CD4-positive, alpha-beta T cell treated with Interleukin-4 for 1 hour (primary cell): ENCODE measurements at places on chromosomes 12 and 14.

GRCh38 chr12:105289114-105289904 is 41.2 kb upstream of the C12orf75 start:
- DNase-seq = no peak

- DNase-seq = peak; percentile 33
Observed at GRCh38 chr14:71143381-71144290, 236.4 kb downstream of the PCNX1 start.

- no peak for DNase-seq
Observed at GRCh38 chr12:26496170-26496569, 300.8 kb downstream of the SSPN start.

GRCh38 chr12:54372113-54372806 is 8.0 kb upstream of the GPR84 start:
- no peak for DNase-seq

DNA sequence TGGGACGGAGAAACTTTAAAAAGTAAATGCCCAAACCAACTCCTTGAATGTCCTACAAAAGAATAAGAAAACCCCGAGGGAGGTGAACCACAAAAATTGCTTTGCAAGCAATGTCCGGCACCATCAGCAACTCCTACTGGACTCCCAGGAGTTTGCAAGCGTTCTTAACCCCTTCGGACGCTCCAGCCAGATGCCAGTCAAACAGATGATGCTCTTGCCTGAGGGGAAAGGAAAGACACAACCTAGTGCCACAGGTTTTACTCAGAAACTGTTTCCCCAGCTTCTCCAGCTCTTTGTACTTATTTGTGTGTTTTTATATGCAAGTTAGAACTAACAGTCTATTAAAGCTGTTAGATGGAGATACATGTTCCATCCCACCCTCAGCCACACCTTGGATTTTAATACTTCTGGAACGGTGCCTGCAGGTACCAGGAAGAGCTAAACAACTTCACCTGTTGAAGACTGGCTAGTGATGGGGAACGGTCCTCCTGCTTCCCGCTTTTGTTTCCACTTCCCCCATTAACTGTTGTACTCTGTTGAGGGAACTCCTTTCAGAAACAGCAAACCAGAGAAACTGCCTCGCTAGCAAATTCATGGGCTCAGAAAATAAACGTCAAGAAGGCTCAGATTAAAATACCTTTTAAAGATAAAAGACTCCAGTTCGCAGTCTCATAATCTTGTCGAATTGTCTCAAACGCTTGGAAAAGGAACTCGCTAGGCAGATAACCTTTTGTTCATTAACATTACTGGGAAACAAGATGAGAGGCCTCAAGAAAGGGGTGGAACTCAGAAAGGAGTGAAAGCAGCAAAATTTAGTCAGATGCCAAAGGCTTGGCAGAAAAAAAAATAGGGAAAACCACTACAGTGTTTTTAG is 1.1 kb upstream of the FERMT2 start:
- DNase-seq = no peak

DNA sequence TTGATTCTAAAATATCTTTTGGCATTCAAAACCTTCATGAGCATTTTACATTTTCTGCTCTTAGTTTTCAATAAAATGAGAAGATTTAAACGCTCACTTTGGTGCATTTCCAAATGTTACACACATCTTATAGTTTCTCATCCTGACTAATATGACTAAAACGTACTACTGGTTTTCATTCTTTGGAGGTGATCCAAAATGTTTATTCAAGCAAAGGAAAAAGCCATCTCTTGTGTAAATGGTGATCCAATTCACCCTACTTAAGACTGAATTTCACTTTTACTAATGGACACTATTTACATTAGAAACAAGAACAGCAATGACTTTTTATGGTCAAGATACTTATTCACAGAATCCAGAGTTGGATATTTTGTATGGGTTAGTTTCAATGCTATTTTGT is 86.6 kb downstream of the KITLG start:
- DNase-seq = no peak

DNA sequence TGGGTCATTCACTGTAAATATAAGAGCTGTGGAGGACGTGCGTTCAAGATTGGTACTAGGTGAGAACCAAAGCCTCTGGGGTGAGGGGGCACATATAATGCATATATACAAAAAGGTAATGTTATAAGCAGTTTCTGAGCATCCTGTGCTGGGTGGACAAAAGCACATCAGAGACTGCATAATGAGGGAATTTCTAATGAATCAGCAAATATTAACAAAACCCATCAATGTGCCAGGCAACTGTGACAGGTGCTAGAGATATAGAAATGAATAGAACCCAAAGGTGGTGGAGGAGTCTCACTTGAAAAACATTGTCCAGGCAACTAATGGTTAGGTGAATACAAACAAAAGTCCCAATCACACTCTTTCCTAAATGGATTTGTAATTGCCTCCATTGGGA is 74.7 kb downstream of the GPR65 start:
- no peak for DNase-seq

- no peak for DNase-seq
Observed at GRCh38 chr12:56080556-56081138, 682 bp downstream of the ERBB3 start.

- no peak for DNase-seq
Observed at GRCh38 chr14:59271734-59272133, 83.3 kb downstream of the DAAM1 start.

DNA sequence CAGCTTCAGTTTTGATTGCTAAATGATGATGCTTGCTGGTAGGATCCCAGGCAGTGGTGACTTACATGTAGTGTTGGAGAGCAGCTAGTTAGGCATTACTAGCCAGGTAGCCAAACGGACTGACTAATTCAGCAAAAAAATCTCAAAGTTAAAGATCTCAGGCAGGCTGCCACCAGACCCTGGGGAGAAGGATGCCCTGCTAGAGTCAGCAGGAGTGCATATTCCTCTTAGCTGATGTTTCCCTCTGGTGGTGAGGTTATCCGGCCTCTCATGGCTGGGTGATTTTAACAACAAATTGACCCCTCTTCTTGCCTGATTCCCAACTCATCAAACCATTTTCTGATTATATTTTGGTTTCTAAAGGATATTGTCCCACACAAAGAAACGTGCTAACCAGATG is 2.8 kb downstream of the EFS start:
- no peak for DNase-seq

DNA sequence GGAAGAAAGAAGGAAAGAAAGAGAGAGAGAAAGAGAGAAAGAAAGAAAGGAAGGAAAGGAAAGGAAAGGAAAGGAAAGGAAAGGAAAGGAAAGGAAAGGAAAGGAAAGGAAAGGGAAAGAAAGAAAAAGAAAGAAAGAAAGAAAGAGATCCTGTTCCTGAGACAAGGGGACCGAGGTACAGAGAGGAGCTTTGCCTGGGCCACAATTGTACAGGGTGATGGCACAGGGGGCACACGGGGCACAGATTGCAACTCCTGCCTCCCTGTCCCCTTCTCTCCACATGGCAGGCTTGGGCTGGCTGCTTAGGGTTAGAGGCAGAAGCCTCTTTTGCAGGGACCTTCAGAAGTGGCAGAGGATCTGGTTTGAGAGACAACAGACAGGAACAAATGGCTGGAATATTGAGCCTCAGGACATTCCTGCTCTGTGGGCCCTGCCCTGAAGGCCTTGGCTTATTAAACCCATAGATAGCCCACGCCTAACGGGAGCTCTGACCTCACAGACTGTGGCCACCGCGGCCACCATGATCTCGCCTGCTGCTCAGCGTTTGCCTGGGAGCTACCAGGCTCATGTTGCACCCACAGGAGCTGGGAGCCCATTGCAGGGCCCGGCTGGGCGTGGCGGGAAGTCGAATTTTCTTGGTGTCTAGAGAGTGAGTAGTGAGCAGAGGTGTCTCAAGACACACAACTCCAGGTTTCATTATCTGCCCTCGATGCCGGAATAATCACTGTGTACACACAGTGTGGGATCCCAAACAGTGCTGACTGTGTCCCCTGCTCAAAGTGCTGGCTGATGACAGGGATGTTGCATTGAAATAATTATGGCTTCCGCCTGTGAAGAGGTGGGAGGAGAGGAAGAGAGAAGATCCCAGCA is 147.9 kb upstream of the NCOR2 start:
- DNase-seq = no peak

GRCh38 chr14:88208858-88209257 is 114.2 kb downstream of the KCNK10 start:
- no peak for DNase-seq

DNA sequence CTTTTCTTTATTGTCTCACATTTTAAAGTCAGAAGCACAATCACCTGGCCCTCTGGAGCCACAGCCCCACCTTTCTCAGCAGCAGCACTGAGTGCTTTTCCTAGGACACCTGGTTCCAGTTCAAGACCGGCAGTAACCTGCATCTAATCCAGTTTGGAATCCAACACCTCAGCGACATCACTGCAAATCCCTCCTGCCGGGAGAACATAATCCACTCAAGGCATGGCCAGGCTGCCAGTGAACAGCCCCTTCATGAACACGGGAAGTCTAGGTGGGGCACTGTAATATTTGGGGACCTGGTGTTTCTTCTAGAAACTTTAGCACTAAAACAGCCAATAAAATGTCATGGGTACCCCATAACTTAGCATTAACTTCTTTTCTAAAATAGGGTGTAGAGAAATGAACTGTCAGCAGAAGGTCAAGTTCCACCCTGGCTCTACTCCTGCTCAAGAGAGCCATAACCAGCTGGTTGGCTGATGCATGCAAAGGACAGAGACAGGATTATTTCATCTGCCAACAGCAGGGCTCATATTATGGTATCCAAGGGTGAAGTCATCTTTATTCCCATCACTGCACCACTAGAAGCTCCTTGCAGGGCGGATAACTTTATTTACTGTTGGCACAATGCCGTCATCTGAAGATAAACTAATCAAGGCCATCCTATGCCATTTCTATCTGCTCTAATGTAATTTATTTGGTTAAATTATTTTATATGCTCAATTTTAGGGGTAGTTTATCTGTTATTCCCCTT is 76.7 kb downstream of the TTC7B start:
- no peak for DNase-seq

- no peak for DNase-seq
Observed at GRCh38 chr12:2251526-2252209, 198.9 kb downstream of the CACNA1C start.

- no peak for DNase-seq
Observed at GRCh38 chr12:3110578-3110977, 33.4 kb downstream of the TSPAN9 start.
